Right atrium auricular region (tissue), 2 donors: ENCODE measurements at places on chromosomes 3 and 15. TPM values are rescaled to one million over a fixed set of nuclear protein-coding genes. Genes with fewer than 3 reads are reported as not detected.
A peak's percentile ranks its signal among the peaks of the same experiment; 100 is the strongest.

KAT2B gene
- total RNA-seq, result 70.5 TPM

DNA sequence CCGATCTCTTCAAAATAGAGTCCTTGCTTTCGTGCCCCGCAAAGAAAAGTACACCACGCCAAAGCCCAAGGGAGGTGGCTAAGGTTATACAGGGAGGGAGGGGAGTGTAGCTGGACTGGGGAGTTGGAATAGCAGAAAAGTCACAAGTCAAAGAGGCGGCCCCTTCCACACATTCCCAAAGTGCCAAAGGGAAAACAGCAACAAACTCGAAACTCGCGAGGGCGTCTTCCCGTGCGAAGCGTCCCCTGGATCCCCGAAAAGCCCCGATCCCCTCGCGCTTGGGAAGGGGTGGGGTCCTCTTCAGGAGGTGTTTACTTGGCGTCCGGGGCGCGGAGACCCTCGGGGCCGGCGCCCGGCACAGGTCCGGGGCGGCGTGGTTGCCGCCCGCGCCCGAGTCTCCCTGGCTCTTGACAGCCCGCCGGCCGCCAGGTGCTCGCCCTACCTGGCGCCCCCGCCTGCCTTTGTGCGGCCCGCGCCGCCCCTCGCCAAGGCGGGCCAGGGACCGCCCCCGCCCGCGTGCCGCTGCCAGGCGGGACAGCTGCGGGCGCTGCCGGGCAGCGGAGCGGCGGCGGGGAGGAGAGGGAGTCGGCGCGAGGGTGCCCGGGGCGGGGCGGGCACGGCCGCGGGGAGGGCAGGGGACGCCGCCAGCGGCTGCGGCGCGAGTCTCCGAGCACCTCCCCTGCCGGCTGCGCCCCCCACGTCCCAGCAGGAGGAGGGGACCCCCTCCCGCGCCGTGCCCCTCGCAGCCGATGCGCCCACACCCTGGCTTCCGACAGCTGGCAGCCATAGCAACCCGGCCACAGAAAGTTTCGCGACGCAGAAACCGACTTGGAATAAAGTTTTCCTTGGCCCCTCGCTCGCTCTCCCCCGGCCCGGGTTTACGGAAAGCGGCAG lies 966 bp downstream of the MYO1E start:
- DNase-seq, result no peak
- H3K27ac ChIP-seq, result peak overlapping the region; percentile 94
- H3K4me3 ChIP-seq, result peak overlapping the region; percentile 69
- no peaks in the 10 kb centered on the region for H3K4me1 ChIP-seq

GRCh38 chr15:66591322-66591862 lies 25.6 kb upstream of the LCTL start:
- no peak overlapping the region for H3K4me3 ChIP-seq
- H3K27me3 ChIP-seq, result no peaks in the 10 kb centered on the region
- no peaks in the 10 kb centered on the region for H3K4me1 ChIP-seq
- no peak for DNase-seq
- H3K27ac ChIP-seq, result no peak overlapping the region
- no peaks in the 10 kb centered on the region for H3K36me3 ChIP-seq

- no peaks in the 10 kb centered on the region for H3K27me3 ChIP-seq
- no peak overlapping the region for H3K4me3 ChIP-seq
- H3K4me1 ChIP-seq, result peaks cover 5% of the 10 kb centered on the region
- DNase-seq, result no peak
- H3K27ac ChIP-seq, result no peak overlapping the region
- no peaks in the 10 kb centered on the region for H3K36me3 ChIP-seq
Measured at GRCh38 chr15:29343229-29343628, 73.6 kb upstream of the NSMCE3 start.

- H3K4me3 ChIP-seq, result no peak overlapping the region
- no peak for DNase-seq
- no peak overlapping the region for H3K27ac ChIP-seq
- H3K27me3 ChIP-seq, result no peaks in the 10 kb centered on the region
- H3K4me1 ChIP-seq, result peaks cover 33% of the 10 kb centered on the region
Measured at GRCh38 chr3:29764603-29765254, 483.9 kb downstream of the RBMS3 start.

DNA sequence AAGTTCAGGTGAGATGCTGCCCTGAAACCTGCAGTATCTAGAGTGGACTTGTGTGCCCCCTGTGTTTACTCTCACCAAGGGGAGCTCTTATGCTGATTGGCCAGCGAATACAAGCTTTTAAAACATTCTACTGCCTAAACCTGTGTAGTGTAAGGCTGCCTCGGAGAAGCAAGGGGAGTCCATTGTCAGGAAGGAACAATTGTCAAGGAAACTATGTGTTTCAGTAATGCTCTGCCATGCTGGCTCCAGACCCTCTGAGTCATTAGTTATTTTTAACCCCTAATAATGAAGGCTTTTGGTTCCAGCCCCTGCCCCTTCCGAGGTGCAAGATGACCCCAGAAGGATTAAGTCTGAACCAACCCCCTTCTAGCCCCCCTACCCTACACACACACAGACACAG lies 66.1 kb upstream of the CHMP2B start:
- DNase-seq, result no peak
- no peak overlapping the region for H3K4me3 ChIP-seq
- H3K4me1 ChIP-seq, result no peaks in the 10 kb centered on the region
- no peaks in the 10 kb centered on the region for H3K36me3 ChIP-seq
- H3K27ac ChIP-seq, result no peak overlapping the region

GRCh38 chr3:60870396-60870795 lies 380.9 kb downstream of the FHIT start:
- H3K27me3 ChIP-seq, result no peaks in the 10 kb centered on the region
- no peak overlapping the region for H3K27ac ChIP-seq
- DNase-seq, result no peak
- no peaks in the 10 kb centered on the region for H3K4me1 ChIP-seq

ZNF592 gene
- total RNA-seq, result 18.4 TPM

GRCh38 chr3:135895106-135895733 lies 70.3 kb upstream of the PPP2R3A start:
- no peak overlapping the region for H3K4me3 ChIP-seq
- no peaks in the 10 kb centered on the region for H3K36me3 ChIP-seq
- DNase-seq, result no peak
- H3K4me1 ChIP-seq, result no peaks in the 10 kb centered on the region
- H3K27me3 ChIP-seq, result no peaks in the 10 kb centered on the region
- H3K27ac ChIP-seq, result no peak overlapping the region

GPR149 gene
- not detected for total RNA-seq

DNA sequence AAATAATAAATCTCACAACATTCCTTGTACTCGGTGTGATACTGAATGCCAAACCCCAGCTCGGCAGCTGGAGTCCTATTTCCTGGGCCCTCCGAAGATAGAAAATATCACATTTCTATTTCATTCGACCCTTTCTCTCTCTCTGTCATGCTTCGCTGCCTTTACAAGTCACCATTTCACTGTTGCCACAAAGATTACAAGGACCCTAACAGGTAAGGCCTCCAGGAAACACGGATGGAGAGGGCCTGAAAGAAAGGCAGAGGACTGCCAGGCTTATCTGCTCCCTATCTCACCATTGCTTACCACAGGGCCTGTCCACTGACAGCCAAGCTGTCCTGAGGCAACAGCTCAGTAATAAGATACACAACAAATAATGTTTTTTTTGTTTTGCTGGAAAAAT lies 376.5 kb downstream of the MECOM start:
- no peaks in the 10 kb centered on the region for H3K36me3 ChIP-seq
- no peak overlapping the region for H3K27ac ChIP-seq
- H3K4me1 ChIP-seq, result no peaks in the 10 kb centered on the region
- H3K4me3 ChIP-seq, result no peak overlapping the region
- no peaks in the 10 kb centered on the region for H3K27me3 ChIP-seq

- H3K4me3 ChIP-seq, result no peak overlapping the region
- H3K27me3 ChIP-seq, result no peaks in the 10 kb centered on the region
Measured at GRCh38 chr15:27650244-27650643, 448.9 kb downstream of the OCA2 start.

MEIS2 gene
- total RNA-seq, result 24.3 TPM

- no peaks in the 10 kb centered on the region for H3K4me1 ChIP-seq
- H3K36me3 ChIP-seq, result no peaks in the 10 kb centered on the region
- no peaks in the 10 kb centered on the region for H3K27me3 ChIP-seq
- no peak overlapping the region for H3K27ac ChIP-seq
- DNase-seq, result no peak
Measured at GRCh38 chr3:159458010-159458409, 530.6 kb upstream of the IL12A start.

DNA sequence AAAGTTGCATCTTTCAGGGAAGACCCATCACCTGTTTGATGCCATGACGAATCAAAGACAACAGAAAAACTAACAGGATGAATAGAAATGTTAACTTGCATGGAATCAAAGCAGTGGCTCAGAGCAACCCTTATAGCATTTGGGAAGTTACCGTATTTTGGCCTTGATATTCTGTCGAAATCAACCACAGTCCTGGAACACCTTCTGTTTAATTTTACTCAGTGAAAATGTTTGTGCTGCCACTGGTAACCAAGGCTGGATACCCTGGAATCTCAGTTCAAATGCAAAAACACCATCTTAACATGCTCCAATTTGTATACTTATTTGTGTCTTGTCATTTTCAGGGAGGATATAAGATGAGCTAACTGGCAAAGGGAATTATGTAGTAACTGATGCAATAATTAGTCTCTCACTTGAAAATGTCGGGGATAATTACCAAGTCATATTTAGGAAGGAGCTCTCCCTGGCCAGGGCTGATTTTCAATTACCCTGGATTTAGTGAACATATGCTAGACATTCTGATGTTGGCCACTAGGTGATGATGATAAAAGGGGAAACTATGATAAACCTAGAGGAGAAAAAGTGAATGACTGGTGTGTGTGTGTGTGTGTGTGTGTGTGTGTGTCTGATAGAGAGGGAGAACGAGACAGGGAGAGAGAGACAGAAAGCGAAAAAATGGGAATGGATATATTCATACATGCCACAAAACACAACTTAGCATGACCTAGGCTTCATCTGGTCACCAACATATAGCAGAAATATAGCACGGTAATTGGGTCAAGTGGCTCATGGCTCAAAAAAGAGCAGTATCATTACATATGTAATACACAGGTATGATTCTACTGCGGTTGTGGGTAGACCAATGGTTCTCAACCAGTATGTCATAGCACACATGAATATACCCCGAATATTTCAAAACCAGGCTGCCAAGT lies 19.0 kb upstream of the PRICKLE2 start:
- no peak for DNase-seq
- H3K27ac ChIP-seq, result no peak overlapping the region

PLA2G4F gene
- total RNA-seq, result 3.0 TPM

GATM gene
- 36.0 TPM for total RNA-seq

GRCh38 chr3:142148792-142149672 lies at the start of gene TFDP2:
TFDP2 (minus strand) TSS chr3:142149544; CDS start chr3:142101749, 47,795 bp downstream.
- H3K36me3 ChIP-seq, result no peaks in the 10 kb centered on the region
- H3K4me3 ChIP-seq, result peak within 1 kb of the TSS; percentile 87
- peaks cover 4% of the 10 kb centered on the region for H3K4me1 ChIP-seq
- peak; percentile 90 for DNase-seq

DNA sequence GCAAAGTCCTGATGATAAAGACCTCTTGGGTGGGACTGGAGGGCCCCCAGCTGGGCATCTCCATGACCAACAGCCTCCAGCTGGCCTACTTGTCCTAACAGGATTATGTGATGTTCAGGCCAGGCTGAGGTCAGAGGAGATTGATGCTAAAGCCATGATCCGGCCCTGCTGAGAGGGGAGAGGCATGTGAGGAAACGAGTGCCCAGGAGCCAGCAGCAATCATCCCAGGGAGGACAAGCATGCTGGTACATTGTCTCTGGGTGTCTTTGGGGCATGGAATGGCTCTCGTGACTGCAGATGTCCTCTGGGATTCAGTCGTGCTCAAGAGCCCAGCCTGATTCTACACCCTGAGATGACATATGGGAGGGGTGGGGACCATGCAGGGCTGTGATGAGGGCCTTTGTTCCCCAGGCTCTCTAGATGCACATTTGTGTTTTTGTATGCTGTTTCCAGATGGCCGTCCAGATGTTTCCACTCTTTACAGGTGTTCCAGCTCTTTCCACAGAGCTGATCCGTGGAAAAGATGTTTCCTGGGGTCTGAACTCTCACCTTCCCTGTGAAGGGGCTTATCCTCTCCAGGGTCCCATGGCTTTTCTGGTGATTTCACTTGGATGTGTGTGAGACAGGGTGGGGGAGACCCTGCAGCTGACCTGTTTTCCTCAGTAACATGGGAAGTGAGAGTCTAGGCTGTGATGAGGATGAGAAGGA lies 20.2 kb downstream of the SLC24A1 start:
- no peaks in the 10 kb centered on the region for H3K4me1 ChIP-seq
- no peak overlapping the region for H3K4me3 ChIP-seq
- no peak for DNase-seq
- no peaks in the 10 kb centered on the region for H3K36me3 ChIP-seq
- H3K27ac ChIP-seq, result no peak overlapping the region

FOXB1 gene
- total RNA-seq, result not detected

- peaks cover 13% of the 10 kb centered on the region for H3K4me1 ChIP-seq
- no peaks in the 10 kb centered on the region for H3K36me3 ChIP-seq
- no peak for DNase-seq
- H3K4me3 ChIP-seq, result no peak overlapping the region
- no peaks in the 10 kb centered on the region for H3K27me3 ChIP-seq
Measured at GRCh38 chr3:11275926-11276325, 3.7 kb downstream of the ATG7 start.

DNA sequence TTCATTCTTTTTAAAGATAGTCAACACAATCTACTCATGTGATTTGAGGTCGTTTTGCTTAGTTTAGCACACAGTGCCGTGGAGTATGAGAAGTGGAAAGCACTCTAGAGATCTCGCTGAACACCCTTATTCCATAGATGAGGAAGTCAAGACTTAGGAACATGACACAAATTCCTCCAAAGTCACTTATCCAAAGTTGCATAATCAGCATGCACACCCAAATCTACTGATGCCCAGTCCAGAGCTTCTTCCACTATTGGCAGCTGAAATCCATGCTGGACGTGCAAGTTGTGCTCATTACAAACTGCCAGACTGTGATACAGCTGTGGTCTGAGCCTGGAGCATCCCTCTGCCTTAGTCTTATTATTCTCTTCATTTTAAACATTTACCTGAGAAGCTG lies 83.5 kb upstream of the ZNF280D start:
- no peak overlapping the region for H3K27ac ChIP-seq
- H3K4me3 ChIP-seq, result no peak overlapping the region
- DNase-seq, result no peak
- H3K4me1 ChIP-seq, result no peaks in the 10 kb centered on the region

CEMIP gene
- total RNA-seq, result 2.9 TPM

GRCh38 chr3:192435241-192435640 lies 292.1 kb downstream of the FGF12 start:
- no peak overlapping the region for H3K4me3 ChIP-seq
- no peaks in the 10 kb centered on the region for H3K36me3 ChIP-seq
- no peaks in the 10 kb centered on the region for H3K27me3 ChIP-seq
- peaks cover 5% of the 10 kb centered on the region for H3K4me1 ChIP-seq
